ENCODE measurements at places on chromosomes 12 and 14.

DNA sequence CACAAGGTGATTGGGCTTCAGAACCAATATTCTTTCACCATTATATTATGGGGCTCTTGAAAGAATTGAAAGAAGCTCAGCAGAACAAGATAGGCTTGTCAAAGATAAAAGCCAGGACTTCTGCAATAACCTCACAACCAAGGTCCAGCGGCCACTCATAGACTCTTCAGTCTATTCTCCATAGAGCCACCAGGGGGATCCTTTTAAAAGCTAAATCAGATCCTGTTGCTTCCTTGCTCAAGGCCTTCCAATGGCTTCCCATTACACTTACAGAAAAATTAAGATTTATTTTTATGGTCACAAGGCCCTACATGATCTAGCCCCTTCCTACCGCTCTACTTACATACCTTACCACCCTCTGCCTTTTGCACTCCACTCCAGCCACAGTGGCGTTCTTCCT lies 169.6 kb downstream of the C12orf42 start:
- DNase-seq = no peak

DNA sequence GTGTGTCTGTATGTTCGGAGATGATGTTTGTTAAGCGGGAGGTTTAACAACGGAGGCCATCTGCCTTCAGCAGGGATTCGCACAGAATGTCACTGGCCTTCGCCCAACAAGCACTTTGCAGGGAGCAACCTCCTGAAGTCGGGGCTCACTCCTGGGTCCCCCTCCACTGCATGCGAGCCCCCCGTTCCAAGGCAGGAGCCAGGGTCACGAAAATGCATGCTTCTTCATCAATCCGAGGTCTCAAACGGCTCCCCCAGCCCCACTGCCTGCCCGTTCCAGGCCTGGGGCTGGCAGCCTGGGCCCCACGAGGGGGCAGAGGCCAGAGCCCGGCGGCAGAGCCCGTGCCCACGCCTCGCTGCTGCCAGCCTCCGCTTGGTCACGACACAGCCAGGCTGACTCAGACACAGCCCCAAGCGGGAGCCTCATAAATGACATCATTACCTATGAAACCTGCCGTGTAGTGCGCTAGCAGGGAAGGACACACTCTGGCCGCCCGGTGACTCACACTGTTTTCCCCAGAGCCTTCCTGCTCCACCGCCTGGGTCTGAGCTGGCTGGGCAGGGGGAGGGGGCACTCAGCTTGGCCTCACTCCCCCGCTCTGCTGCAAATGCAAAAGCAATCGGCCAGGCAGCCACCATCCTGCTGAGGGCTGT lies 169.5 kb upstream of the RTL1 start:
- DNase-seq = no peak

GRCh38 chr12:111446631-111447570 lies 41.2 kb downstream of the SH2B3 start:
- no peak for DNase-seq

- DNase-seq = no peak
Measured at GRCh38 chr12:105783983-105784947, 354.5 kb downstream of the NUAK1 start.

DNA sequence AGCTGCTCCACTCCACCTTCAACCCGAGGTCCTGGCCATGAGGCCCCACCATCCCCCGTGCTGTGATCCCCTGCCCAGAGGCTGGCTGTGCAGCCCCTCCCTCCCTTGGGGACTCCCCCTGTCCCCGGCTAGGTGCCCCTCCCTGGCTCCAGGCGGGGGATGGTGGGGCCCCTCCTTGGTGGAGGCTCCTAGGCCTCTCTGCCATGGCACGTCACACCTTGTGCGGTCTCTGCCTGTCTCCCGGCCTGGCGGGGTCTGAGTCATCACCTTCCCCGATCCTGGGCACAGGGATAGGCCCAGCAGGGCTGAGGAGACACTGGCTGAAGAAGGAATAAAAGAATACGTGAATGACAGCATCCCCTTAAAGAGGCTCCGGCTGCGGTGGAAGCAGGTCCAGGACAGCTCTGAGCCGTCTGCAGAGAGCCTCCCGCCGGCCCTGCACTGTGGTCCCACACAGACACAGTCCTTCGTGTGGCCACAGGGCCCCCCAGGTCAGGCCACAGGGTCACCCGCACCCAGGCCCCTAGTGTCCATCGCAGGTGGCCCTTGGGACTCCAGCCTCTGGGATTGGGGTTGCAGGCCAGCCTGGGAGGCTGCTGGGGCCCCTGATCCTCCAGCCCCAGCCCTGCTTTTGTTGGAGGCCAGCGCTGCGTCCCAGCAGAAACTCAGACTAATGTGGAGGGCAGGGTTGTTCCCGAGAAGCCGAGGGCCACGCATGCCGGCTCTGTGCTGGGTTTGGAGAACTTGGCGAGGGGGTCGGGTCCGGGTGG lies 43.6 kb downstream of the KIF26A start:
- DNase-seq = no peak

DNA sequence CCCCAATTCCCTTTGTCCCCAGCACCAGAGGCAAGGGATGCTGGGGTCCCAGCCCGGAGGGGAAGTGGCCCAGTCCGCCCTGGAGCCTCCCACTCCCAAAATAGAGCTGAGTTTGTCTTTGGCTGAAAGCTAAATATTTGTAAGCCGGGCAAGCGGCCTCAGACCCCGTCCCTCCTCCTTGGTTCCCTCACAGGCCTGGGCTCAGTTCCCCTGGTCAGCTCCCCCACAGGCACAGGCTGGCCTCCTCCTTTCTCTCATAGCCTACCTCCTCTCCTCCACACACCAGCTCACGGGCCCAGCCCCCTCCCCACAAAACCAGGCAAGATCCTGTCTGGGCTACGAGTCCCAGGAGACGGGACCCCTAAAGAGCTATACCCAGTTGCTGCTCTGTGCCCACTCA lies 1.3 kb downstream of the SP7 start:
- DNase-seq = no peak

DNA sequence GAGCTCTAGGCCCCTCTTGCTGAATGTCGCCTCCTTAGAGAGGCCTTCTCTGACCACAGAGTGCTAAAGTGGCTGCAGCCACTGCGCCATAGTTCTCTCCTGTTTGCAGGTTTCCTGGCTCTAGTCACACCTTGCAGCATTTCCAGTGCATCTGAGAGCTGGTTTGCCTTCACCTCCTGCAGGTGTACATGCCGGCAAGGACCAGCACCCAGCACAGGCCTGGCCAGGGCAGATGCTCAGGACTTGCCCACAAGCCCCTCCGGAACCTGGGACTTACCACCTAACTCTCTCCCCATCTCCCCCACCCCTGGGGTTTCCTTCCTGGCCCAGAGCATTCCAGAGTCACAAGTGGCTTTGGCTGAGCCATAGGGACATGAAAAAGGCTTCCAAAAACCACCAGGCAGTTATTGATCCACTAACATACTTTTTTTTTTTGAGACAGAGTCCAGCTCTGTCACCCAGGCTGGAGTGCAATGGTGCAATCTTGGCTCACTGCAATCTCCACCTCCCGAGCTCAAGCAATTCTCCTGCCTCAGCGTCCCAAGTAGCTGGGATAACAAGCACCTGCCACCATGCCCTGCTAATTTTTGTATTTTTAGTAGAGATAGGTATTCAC lies 9.1 kb downstream of the ITPK1 start:
- no peak for DNase-seq

- DNase-seq = no peak
Measured at GRCh38 chr12:93954166-93955112, 193.9 kb upstream of the PLXNC1 start.

GRCh38 chr14:20262642-20263128 lies 23.6 kb downstream of the OR11H4 start:
- DNase-seq = no peak

- DNase-seq = peak; percentile 4
Measured at GRCh38 chr14:101927859-101928258, 36.5 kb upstream of the DYNC1H1 start.

GRCh38 chr12:33484161-33484560 lies 44.5 kb upstream of the SYT10 start:
- no peak for DNase-seq

DNA sequence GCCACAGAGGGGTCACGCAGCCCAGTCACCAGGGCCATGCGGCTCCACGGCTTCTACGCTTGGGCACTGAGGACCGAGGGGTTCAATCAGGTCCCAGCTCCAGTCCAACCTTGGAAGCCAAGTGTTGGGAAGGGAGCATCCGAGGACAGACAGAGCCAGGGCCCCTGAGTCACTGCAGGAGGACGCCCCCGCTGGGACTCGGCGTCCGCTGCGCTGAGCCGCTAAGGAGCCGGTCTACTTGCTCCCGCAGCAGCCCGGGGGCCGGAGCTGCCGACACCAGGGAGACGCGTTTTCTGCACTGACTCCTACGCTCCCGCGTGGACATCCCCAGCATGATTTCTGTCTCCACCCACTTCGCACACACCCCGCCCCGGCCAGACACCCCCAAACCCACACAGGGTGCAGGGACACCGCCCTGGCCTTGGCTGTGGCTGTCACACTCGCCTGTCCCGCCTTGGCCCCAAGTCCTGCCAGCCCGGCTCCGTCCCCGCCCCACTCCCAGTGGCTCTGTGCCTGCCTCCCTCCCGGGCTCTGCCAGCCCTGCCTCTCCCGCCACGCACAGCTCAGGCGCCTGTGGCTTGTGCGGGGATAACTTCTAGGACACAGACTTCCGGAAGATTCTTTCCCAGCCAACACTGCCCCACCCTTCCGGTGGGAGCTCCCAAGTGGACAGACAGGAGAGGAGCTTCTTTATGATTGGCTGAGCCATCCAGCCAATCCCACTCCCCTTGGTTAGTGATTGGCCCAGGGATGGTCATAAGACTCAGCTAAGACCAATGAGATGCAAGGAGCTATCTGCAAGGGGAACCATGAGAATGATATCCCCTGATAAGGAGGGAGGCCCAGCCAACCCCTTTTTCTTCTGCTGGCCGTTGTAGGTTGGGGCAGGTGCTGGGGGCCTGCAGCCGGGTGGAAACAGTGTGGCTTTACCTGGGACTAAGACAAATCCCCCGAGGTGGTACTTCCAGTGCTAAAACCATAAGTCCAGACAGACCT lies 118.9 kb upstream of the SFSWAP start:
- no peak for DNase-seq

DNA sequence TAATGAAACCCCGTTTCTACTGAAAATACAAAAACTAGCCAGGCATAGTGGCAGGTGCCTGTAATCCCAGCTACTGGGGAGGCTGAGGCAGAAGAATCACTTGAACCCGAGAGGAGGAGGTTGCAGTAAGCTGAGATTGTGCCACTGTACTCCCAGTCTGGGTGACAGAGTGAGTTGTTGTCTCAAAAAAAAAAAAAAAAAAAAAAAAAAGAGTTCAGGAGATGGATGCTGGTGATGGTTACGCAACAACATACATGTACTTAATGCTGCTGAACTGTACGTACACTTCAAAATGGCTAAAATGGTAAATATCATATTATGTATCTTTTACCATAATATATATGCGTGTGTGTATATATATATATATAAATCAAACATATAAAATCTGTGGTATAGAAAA lies 29.0 kb downstream of the ACTN1 start:
- no peak for DNase-seq

- peak; percentile 51 for DNase-seq
Measured at GRCh38 chr12:113098441-113099028, 37.0 kb downstream of the RASAL1 start.

- no peak for DNase-seq
Measured at GRCh38 chr12:99390707-99391106, 256.8 kb upstream of the GARIN6 start.

GRCh38 chr12:75831402-75831801 lies 200.2 kb downstream of the PHLDA1 start:
- DNase-seq = no peak

- no peak for DNase-seq
Measured at GRCh38 chr14:28483506-28483905, 283.1 kb upstream of the FOXG1 start.

DNA sequence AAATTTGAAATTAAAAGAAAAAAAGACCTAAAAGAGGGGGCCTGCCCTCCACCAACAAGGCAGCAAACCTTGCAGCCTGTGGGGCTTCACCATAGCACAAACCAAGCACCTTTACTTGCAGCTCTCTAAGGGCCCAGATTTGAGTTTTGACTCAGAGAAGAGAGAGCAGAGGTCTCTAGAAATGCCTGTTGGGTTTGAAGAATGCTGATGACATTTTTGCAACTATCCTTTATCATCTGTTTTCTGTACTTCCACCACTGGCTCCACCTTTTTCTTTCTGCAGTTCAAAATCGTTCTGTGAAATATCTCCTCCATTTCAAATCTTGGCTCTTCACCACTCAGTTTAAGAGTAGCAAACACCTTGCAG lies 83.8 kb upstream of the HMGA2 start:
- no peak for DNase-seq

DNA sequence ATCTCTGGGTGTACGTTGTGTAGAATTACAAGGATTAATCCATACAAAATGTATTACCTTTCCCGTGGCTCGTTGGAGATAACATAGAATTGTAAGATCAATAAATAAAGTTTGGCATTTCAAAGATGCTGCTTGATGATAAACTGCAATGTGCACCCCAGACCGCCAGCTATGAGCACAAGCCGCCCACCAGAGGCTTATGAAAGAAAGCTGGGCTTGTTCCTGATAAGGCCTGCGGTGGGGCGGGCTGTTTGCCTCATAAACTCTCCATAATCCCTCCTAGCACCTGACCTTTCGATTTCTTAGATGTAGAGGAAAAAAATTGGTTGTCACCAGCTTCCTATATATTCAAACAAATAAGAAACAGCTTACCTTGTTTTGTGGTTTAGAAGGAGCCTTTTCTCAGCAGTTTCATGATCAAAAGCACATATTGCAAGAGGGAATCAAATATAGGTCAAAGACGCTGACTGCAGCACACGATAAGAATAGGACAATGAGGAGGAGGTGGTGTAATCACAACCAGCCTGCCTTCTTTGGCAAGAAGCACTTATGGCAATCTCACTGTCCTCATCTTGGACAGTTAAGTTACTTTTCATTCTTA lies 293.6 kb downstream of the RMST start:
- no peak for DNase-seq

DNA sequence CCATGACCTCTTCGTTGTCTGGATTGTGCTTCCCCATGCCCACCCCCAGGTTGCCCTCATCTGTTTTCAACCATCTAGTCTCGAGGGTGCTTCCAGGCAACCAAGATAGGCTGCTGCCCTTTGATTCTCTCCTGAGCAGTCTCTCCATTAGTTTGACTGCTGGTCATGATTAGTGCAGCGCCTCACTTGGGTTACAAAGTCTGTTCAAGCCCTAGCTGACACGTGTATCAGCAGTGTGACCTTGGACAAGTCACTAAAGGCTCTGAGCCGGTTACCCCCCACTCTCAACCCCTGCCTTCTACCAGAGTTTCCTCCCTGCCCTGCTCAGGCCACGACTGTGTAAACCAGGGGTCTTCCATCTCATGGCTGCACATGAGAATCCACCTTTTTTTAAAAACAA lies 185.3 kb upstream of the PWP1 start:
- DNase-seq = no peak

DNA sequence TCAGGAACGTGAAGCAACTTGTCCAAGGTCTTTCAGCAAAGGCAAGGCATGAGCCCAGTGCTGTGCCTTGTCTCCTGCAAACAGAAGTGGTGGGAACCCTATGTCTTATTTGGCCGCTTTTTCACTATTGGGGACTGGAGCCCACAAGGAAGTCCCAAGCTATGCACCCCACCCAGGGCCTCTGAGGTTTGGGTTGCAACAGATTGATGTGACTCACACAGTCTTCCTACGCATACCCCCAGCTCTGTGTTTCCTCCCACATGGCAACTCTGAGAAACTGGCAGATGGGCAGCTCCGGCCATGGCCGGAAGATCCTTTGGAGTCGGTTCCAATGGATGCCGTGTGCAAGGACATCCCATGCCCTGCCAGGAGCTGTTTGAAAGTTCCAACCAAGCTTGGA lies 28.3 kb upstream of the CMKLR1 start:
- DNase-seq = no peak

Measured in stimulated activated naive CD4-positive, alpha-beta T cell treated with Interleukin-2 at 50 U/mL for 16 hours (primary cell).